Smooth muscle cell of the coronary artery (primary cell): ENCODE measurements at places on chromosomes 3 and 15. TPM values are rescaled to one million over a fixed set of nuclear protein-coding genes. Genes with fewer than 3 reads are reported as not detected.

GOLGA8H gene
- total RNA-seq, result 0.30 TPM in 1 of 2 replicates, not detected in the other

CHRNA5 gene
- 0.12 and 0.53 TPM in 2 replicates for total RNA-seq

ZNF501 gene
- 3.8 and 5.5 TPM in 2 replicates for total RNA-seq

ZNF620 gene
- total RNA-seq, result 0.83 and 1.3 TPM in 2 replicates

GNAT1 gene
- total RNA-seq, result not detected in 2 replicates

PLCH1 gene
- under 0.01 TPM in 1 of 2 replicates, not detected in the other for total RNA-seq

SH3GL3 gene
- not detected in 2 replicates for total RNA-seq

CCDC14 gene
- total RNA-seq, result 16.4 and 19.4 TPM in 2 replicates

STRIT1 gene
- not detected in 2 replicates for total RNA-seq

ACAD9 gene
- 35.7 and 37.3 TPM in 2 replicates for total RNA-seq

SATB1 gene
- 13.1 and 23.9 TPM in 2 replicates for total RNA-seq

BUB1B gene
- total RNA-seq, result 2.9 and 7.0 TPM in 2 replicates

SOX14 gene
- total RNA-seq, result not detected in 2 replicates

PLS1 gene
- under 0.01 and 2.0 TPM in 2 replicates for total RNA-seq

CFAP20DC gene
- total RNA-seq, result 0.82 and 0.90 TPM in 2 replicates

MEX3B gene
- 2.6 and 54.9 TPM in 2 replicates for total RNA-seq

MAGI1 gene
- 25.5 and 35.1 TPM in 2 replicates for total RNA-seq

SI gene
- not detected in 2 replicates for total RNA-seq

ABHD17C gene
- total RNA-seq, result 7.7 and 10.3 TPM in 2 replicates

ALG1L2 gene
- not detected in 2 replicates for total RNA-seq

NSUN3 gene
- total RNA-seq, result 8.1 and 11.6 TPM in 2 replicates

ALG3 gene
- 23.9 and 32.4 TPM in 2 replicates for total RNA-seq

RTP3 gene
- not detected in 2 replicates for total RNA-seq

TBC1D2B gene
- total RNA-seq, result 40.8 and 56.2 TPM in 2 replicates

GRK7 gene
- total RNA-seq, result under 0.01 TPM in 1 of 2 replicates, not detected in the other

FANCD2OS gene
- not detected in 2 replicates for total RNA-seq

FAM3D gene
- total RNA-seq, result not detected in 2 replicates

PLCD1 gene
- total RNA-seq, result 38.8 and 39.2 TPM in 2 replicates

CCDC54 gene
- not detected in 2 replicates for total RNA-seq

ERC2 gene
- total RNA-seq, result 0.47 TPM in 1 of 2 replicates, not detected in the other

INAFM2 gene
- total RNA-seq, result 4.2 and 13.8 TPM in 2 replicates

RHOV gene
- under 0.01 TPM in 1 of 2 replicates, not detected in the other for total RNA-seq

TMEM207 gene
- not detected in 2 replicates for total RNA-seq
